A549 (cell line): ENCODE measurements at places on chromosomes 1 and 21.

- DNase-seq = no peak
These were observed 8.9 kb downstream of the LIN28A start for GRCh38 chr1:26419494-26419893.

GRCh38 chr21:42222386-42222785 lies 3.4 kb downstream of the ABCG1 start:
- DNase-seq = no peak

DNA sequence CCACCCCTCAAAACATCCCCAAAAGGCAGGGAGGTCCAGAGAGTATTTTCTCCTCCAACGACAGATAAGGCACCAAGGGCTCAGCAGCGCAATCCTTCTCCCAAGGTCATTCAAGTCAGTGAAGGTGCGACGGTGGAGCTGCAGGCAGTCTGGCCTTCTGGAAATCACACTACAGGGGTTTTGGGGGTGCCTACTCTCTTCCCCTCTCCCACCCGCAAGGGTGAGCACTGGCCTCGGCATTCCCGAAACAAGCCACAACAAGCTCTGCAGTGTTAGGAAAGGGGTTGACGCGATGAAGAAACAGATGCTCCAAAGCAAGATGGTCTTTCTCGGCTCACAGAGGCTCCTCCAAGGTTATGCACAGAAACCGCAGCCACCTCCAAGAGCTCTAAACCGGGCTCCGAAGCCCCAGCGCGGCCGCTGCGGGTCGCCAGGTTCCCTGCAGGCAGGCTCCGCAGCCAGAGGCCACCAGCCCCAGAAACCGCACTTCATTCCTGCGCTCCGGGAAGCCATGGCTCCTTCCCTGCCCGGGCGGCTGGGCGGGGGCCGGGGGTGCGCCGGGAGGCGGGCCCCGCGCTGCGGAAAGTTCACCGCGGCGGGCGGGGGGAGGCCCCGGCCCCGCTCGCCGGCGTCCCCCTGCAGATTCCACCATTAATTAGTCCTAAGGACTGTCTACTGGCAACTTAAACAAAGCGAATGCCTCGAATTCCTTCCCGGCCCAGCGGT lies 1.1 kb downstream of the LUZP1 start:
- DNase-seq = no peak

GRCh38 chr1:208238710-208239472 lies 5.3 kb downstream of the PLXNA2 start:
- peak; percentile 42 for DNase-seq

DNA sequence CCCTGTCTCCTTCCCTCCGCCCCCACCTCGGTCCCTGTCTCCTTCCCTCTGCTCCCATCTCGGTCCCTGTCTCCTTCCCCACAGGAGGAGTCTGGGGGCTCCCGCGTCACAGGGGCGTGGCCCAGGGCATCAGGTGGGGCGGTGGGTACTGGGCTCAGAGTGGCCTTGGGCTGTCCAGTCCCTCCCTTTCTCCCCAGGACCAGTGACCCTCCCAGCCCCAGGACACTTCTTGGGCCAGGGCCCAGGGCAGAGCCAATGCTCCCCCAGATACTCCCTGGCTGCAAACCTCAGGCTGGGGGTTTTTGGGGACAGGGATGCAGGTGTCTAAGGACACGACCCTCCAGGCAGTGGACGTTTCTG lies 6.8 kb upstream of the RNF223 start:
- DNase-seq = no peak

DNA sequence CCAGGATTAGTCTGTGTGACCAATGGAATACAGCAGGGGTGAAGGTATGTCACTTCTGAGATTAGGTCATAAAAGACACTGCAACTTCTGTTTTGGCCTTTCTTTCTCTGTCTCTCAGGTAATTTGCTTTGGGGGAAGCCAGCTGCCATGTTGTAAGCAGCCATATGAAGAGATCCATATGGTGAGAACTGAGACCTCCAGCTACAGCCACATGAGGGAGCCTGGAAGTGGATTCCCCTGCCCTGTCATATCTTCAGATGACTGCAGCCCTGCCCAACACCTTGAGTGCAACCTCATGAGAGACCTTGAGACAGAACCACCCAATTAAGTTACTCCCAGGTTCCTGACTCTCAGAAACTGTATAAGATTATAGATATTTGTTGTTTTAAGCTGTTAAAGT lies 70.1 kb upstream of the ESRRG start:
- DNase-seq = no peak

- DNase-seq = no peak
These were observed 782.9 kb upstream of the TPTE start for GRCh38 chr21:9738527-9738926.

GRCh38 chr21:28337315-28337714 lies 655.4 kb downstream of the LTN1 start:
- peak; percentile 11 for DNase-seq

DNA sequence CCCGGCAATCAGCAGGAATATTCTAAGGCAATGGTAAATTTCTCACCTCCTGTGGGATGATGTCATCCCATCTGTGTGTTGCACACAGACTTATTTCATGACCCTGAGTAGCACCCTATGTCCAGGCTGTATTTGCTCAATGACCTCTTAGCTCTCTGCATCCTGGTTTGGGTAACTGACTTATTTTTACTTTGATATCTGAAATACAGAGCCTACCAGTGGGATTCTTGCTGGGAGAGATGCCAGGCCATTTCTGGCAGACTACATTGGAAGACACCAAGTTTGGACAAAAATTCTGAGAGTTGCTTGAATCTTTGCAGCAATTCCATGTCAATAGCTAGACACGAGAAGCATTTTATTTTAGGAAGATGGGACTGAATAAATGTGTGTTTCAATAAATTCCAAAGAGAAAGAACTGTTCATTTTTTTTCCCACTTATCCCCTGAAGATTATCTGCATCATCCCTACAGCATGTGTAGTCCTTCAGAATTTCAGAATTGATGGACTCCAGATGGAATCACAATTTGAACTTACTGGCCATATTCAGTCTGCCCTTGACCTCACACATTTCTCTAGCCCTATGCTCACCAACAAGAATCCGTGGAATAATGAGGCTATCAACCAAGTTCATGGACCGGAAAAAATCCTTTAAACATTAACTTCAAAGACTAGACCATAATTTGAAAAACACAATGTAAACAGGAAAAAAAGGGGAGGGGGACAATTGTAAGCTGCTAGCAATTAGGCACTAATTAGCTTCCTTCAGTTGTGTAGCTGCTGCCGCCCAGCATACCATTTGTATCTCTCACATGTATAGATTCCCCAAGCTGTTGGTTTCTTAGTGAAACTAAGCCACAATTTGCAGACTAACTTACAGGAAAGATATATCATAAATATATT lies 226.5 kb downstream of the HMCN1 start:
- DNase-seq = no peak

GRCh38 chr1:91653183-91653582 lies 152.5 kb downstream of the CDC7 start:
- DNase-seq = no peak

DNA sequence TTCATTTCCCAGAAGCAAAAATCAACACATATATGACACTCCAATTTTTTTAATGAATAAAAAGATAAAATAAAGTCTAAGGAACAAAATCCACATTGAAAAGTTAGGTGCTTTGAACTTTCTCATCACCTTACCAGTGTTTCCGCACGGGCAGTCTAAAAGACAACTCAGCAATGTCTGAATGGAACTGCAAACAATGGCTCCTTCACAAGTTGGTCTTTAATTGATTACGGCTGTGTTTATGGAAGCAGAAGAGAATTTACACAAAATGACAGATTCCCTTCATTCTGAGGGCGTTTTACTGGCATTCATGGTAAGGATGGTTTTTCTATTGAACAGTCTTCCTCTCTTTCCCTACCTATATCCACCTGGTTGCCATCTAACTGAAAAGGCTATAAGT lies 65.0 kb upstream of the RNPC3 start:
- DNase-seq = no peak

DNA sequence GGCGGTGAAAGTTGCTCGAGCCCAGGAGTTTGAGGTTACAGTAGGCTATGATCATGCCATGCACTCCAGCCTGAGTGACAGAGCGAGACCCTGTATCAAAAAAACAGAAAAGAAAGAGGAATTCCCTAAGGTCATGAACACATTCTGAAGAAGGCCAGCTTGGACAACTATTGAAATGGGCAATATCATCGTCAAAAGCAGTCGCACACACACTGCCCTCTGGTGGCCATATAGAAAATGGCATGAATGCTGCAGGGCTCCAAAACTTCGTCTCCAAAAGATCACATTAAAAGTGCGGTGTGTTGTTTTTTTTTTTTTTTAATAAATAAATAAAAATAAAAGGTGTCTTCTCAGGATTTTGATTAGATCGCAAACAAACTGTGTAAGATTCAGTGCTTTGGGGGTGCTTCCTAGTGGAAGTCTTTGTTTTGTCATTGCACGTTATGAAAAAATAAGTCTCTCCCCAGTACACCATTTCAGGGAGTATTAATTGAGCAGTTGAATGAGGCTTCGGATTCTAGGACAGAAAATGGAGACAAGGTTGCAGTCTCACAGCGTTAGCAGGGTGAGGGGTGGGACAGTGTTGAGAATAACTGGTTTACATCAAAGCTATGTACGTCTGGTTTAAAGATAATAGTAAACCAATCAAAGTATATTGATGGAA lies 87.5 kb upstream of the FMN2 start:
- peak; percentile 46 for DNase-seq

DNA sequence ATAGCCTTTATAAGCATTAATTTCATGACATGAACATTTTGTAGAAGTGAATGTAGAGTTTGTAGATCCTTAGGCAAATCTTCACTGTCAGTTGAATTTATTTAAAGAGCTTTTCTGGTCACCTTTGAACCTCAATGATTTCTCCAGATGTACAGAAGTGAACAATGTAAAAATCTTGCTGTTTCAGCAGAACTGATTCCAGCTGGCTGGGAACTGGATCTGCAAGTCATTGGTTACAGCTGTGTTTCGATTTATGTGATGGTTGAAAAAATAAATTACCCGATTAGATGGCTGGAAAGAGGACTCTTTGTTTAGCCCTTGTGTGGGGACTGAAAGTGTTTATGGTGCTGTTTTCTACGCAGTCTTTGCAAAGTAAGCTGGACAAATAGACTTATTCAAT lies 849.8 kb downstream of the USP25 start:
- DNase-seq = no peak

DNA sequence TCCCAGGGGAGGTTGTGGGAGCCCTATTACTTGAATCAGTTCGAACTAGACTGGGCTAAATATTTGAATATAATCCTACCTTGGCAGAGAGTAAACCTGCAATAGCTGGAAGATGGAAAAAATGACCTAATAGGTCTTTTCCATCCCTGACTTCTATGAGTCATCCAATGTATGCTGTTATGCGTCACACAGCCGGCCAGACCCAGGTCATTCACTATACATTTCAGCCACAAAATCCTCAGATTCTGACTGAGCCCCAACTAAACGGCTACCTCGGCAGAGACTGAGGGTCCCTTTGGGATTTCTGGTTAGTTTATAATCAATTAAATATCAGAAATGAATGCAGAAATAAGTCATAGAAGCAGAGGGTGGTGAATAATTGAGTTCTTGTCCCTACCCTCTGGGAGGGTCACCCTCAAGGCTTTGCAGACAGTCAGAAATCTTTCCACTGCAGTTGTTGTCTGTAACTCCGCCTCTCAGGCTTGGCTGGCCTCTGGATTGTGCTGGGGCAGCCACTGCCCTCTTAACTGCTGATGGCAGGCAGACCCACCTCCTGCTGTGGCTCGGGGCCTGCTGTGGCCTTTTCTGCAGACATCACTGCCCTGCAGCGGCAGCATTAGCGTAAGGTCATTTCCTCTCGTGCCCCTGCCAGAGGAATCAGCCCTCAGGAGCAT lies 240.5 kb downstream of the TGFB2 start:
- DNase-seq = peak; percentile 95

DNA sequence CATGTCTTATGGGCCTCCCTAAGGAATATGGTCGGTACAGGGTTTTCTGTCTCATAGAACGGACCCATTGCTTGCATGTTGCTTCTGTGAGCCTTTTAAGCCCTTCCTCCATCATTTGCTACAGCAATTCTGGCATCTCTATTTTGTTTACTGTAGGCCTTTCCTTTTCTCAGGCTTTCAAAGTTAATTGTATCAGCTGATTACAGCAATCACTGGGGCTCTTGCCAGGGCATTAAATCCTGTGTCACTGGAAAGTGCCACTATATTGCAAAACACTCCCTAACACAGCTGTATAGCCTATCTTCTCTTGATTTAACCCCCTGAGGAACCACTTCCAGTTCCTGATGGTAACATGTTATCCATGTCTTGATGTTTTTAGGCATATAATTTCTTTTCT lies 156.5 kb downstream of the PDE4B start:
- no peak for DNase-seq

- DNase-seq = no peak
These were observed 85.7 kb downstream of the TGFB2 start for GRCh38 chr1:218430822-218431221.

DNA sequence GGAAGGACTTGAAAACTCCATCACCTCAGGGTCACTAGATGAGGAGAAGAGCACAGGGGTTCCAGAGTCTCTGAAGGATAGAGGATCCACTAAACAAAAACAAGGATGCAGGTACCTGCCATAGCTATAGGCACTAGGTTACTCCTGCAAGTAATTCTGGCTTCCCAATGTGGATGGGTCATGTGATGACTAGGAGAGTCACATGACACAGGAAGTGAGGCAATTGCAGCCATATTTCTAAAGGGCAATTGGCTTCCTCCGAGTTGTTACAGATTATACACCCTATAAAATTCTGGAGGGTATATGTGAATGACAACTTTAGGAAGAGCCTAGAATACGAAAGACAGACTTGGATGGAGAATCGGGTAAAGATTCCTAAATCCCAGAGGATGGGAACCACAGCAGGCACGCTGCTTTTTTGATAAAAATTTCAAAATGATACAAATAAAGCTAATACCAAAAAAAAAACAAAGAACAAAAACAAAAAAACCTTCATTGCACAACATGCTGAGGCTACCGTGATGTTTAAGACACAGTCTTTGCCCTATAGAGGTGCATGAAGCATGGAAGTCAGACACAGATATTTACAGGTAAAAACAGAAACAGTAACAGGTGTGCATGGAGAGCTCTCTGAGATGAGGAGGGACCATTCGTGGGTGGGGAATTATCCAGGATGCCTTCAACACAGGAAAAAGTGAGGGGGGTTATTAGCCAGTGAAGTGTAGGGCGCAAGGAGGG lies 10.5 kb downstream of the MTX1 start:
- DNase-seq = peak; percentile 62

DNA sequence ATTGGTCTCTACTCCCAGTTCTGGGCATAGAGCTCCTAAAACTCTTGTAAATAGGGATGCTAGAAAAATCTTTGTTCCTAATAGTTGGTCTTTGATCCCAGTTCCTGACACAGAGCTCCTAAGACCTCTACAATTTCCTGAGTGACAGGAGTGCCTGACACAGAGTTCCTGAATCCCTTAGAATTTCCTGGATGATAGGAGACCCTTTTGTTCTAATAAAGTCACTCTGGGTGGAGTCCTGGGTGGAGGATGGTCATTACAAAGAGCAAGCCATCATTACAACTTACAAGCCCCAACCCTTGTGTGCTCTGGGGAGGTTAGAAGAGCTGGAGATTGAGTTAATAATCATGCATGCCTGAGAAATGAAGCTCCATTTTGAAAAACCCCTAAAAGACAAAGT lies 58.4 kb downstream of the ZZZ3 start:
- no peak for DNase-seq

- no peak for DNase-seq
These were observed 84.2 kb downstream of the ERG start for GRCh38 chr21:38413958-38414548.
